ENCODE measurements at places on chromosomes 6 and 20.

- DNase-seq: no peak
Observed at GRCh38 chr6:128358244-128358776, 162.1 kb downstream of the PTPRK start.

DNA sequence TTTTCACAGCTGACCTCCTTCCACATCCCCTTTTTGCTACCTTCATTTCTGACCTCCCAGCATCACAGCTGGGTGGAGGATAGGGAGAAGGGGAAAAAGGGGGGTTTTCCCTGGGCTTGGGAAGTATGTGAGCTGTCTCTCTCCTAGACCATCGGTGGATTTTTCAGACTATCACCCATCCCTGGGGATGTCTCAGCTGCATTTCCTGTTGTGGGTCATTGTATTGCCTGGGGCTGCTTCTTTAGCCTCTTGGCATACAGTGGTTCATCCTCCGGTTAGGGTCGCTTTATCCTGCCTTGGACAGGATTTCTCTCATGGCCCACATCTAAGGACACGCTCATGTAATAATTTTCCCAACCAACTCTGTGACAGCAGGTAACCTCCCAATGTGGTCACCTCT lies 142.5 kb upstream of the ARG1 start:
- DNase-seq: no peak

DNA sequence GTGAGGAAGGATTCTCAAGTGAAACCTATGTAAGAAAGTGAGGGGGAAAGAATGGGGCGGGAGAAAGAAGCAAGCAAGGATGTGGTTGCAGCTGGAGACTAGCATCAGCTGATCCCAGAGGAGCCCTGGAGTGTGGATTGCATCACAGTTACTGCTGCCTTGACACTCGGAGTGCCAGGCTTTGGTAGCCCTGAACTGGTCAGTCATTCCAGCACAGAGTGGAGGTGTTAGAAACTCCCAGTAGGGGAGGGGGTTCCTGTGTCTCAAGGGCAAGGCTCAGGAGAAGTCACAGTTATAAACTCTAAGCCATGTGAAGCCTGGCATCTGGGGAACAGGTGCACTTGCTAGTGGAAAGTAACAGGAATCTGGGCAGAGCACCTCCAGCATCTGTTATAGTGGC lies 23.5 kb downstream of the SNAP25 start:
- DNase-seq: no peak

DNA sequence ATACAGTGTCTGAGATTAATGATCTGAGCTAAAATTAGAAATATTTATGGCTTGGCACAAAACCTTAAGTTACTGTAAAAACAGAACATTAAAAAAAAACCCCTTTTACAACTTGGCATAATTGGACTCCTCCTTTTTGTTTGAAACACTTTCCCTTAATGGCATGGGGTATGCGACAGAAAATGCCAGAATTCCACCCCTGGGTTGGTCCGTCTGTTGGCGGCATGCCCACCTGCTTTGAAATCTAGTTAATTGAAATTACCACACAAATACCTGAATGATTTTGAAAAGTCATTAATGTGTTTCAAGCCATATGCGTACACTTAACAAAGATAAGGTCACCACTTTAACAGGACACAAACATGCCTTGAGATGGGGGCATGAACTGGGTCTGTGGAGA lies 175.1 kb upstream of the FOXQ1 start:
- no peak for DNase-seq

All from CD4-positive, alpha-beta T cell treated with Interleukin-17A for 1 hour (primary cell).